ENCODE measurements at places on chromosomes 3 and 15. TPM values are rescaled to one million over a fixed set of nuclear protein-coding genes. Genes with fewer than 3 reads are reported as not detected.

UACA gene
- total RNA-seq, result 97.8 TPM

DNA sequence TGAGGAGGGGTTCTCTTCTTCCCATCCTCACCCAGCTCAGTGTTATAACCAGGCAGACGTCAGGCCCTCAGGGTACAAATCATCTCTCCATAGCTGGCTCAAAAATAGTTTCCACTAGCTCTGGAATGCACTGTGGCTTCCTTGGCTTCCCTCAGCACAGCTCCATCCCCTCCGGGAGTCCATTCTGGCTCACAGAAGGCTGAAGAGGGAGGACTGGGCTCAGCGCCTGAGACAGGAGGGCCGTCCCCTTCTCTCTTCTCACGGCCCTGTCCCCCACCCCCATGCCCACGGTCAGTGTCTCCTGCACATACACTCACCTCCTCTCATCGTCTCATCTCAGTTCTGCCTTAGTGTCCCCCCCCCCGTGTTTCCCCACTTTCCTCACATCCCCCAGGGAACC lies 50.1 kb downstream of the UMPS start:
- peak overlapping the region; percentile 79 for H3K27ac ChIP-seq
- H3K4me3 ChIP-seq, result no peak overlapping the region
- peaks cover 5% of the 10 kb centered on the region for H3K36me3 ChIP-seq
- H3K27me3 ChIP-seq, result no peaks in the 10 kb centered on the region
- DNase-seq, result peak; percentile 88

- H3K27me3 ChIP-seq, result no peaks in the 10 kb centered on the region
- no peak overlapping the region for H3K4me3 ChIP-seq
- DNase-seq, result no peak
- no peak overlapping the region for H3K27ac ChIP-seq
- H3K4me1 ChIP-seq, result no peaks in the 10 kb centered on the region
- H3K36me3 ChIP-seq, result no peaks in the 10 kb centered on the region
Measured at GRCh38 chr3:2823437-2824211, 286.6 kb downstream of the IL5RA start.

IGSF10 gene
- 0.96 TPM for total RNA-seq

FBXL2 gene
- total RNA-seq, result 4.1 TPM

P2RY12 gene
- total RNA-seq, result 1.2 TPM

SMCO1 gene
- not detected for total RNA-seq

DNA sequence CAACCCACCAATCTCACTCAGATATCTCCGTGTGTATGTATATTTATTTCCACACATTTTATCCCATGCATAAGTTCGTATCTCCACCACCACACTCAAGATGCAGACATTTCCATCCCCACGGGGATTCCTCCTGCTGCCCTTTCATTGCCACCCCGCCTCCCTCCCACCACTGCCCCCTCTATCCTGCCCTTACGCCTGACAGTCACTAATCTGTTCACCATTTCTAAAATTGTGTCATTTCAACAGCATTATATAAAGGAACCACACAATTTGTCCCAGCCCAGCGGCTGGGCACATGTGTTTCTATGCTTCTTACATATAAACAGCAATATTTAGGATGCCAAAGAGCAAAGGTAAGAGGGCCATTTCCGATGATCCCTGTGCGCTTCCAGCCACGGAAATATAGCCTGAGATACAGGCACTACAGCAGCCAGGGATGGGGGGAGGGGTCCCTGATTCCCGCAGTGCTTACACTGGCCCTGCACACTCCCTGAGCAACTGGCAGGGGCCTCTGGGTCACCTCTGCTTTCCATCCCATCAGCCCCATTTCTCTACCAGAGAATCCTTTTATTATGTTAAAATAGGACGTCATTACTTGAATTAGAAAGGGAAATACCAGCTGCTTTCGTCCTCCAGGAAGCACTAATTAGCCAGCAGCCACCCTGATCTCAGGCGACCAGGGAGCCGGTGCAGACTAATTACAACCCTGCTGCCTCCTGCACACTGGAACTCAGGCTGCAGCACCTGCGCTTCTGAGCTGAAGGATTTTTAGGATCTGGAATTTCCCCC lies 372.0 kb upstream of the ATP10A start:
- peaks cover 6% of the 10 kb centered on the region for H3K27me3 ChIP-seq
- no peaks in the 10 kb centered on the region for H3K36me3 ChIP-seq
- no peak overlapping the region for H3K27ac ChIP-seq
- no peak overlapping the region for H3K4me3 ChIP-seq
- no peak for DNase-seq
- no peaks in the 10 kb centered on the region for H3K4me1 ChIP-seq

- H3K27ac ChIP-seq, result no peak overlapping the region
- no peaks in the 10 kb centered on the region for H3K27me3 ChIP-seq
Measured at GRCh38 chr3:117407317-117407716, 697.7 kb downstream of the TUSC7 start.

DNA sequence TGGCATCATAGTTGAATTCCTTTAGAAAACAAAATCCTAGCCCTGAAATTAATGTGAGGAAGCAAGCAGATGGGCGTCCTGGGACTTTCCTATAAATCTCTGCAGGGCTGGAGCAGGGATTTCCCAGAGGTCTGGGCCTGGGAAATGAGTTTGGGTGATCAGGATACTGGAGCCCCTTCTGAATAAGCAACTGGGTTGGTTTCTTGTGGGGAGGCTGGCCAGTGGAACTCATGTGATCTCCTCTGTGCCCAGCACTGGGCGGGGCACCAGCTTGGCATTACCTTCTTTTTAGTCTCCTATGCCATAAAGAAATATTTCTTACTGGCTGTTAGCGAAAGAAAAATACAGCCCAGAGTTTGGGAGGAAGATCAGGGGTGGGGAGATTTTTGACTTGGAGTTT lies 1.7 kb downstream of the THSD4 start:
- peaks cover 17% of the 10 kb centered on the region for H3K4me1 ChIP-seq
- peaks cover 5% of the 10 kb centered on the region for H3K27me3 ChIP-seq
- no peak overlapping the region for H3K27ac ChIP-seq
- no peaks in the 10 kb centered on the region for H3K36me3 ChIP-seq
- H3K4me3 ChIP-seq, result peak overlapping the region; percentile 62
- no peak for DNase-seq

- no peak overlapping the region for H3K27ac ChIP-seq
- no peak overlapping the region for H3K4me3 ChIP-seq
- H3K27me3 ChIP-seq, result peaks cover 5% of the 10 kb centered on the region
- no peak for DNase-seq
- H3K36me3 ChIP-seq, result no peaks in the 10 kb centered on the region
Measured at GRCh38 chr15:77557564-77557963, 75.1 kb downstream of the LINGO1 start.

CACNA2D2 gene
- 1.7 TPM for total RNA-seq

GRCh38 chr3:73086071-73086494 lies 24.6 kb downstream of the EBLN2 start:
- no peak overlapping the region for H3K4me3 ChIP-seq
- H3K4me1 ChIP-seq, result no peaks in the 10 kb centered on the region
- H3K27me3 ChIP-seq, result no peaks in the 10 kb centered on the region
- DNase-seq, result no peak
- no peak overlapping the region for H3K27ac ChIP-seq

GRCh38 chr15:44735482-44736180 lies 697 bp upstream of the TRIM69 start:
- no peaks in the 10 kb centered on the region for H3K27me3 ChIP-seq
- no peak overlapping the region for H3K4me3 ChIP-seq
- no peaks in the 10 kb centered on the region for H3K36me3 ChIP-seq
- no peak for DNase-seq
- peak overlapping the region; percentile 0 for H3K27ac ChIP-seq
- peaks cover 19% of the 10 kb centered on the region for H3K4me1 ChIP-seq

- no peak overlapping the region for H3K4me3 ChIP-seq
- no peak overlapping the region for H3K27ac ChIP-seq
- H3K36me3 ChIP-seq, result no peaks in the 10 kb centered on the region
- no peaks in the 10 kb centered on the region for H3K27me3 ChIP-seq
Measured at GRCh38 chr15:95911570-95912279, 418.8 kb upstream of the NR2F2 start.

GRCh38 chr3:181709537-181710279 lies 2.0 kb upstream of the SOX2 start:
- no peaks in the 10 kb centered on the region for H3K36me3 ChIP-seq
- H3K27me3 ChIP-seq, result peaks cover 100% of the 10 kb centered on the region
- no peak overlapping the region for H3K27ac ChIP-seq
- H3K4me1 ChIP-seq, result peaks cover 41% of the 10 kb centered on the region

- no peaks in the 10 kb centered on the region for H3K27me3 ChIP-seq
- H3K4me1 ChIP-seq, result no peaks in the 10 kb centered on the region
- DNase-seq, result no peak
- no peak overlapping the region for H3K4me3 ChIP-seq
Measured at GRCh38 chr3:178545337-178545736, 9.1 kb downstream of the KCNMB2 start.

GPR87 gene
- total RNA-seq, result 27.6 TPM

PAK6 gene
- 76.7 TPM for total RNA-seq

- no peaks in the 10 kb centered on the region for H3K36me3 ChIP-seq
- H3K4me3 ChIP-seq, result no peak overlapping the region
- no peak overlapping the region for H3K27ac ChIP-seq
- H3K27me3 ChIP-seq, result no peaks in the 10 kb centered on the region
Measured at GRCh38 chr3:182000447-182000846, 288.7 kb downstream of the SOX2 start.

GRCh38 chr3:39065197-39065596 lies 13.4 kb downstream of the WDR48 start:
- H3K27me3 ChIP-seq, result no peaks in the 10 kb centered on the region
- no peak overlapping the region for H3K27ac ChIP-seq
- peaks cover 8% of the 10 kb centered on the region for H3K4me1 ChIP-seq

GRCh38 chr3:196280689-196281440 lies 6.7 kb downstream of the PCYT1A start:
- no peak for DNase-seq
- peaks cover 53% of the 10 kb centered on the region for H3K4me1 ChIP-seq
- no peak overlapping the region for H3K4me3 ChIP-seq
- H3K27me3 ChIP-seq, result no peaks in the 10 kb centered on the region
- H3K36me3 ChIP-seq, result no peaks in the 10 kb centered on the region

GRCh38 chr15:97976766-97977503 lies 16.4 kb downstream of the ARRDC4 start:
- peak overlapping the region; percentile 84 for H3K27ac ChIP-seq
- H3K36me3 ChIP-seq, result peaks cover 22% of the 10 kb centered on the region
- DNase-seq, result no peak

MOBP gene
- total RNA-seq, result not detected

TRIM71 gene
- not detected for total RNA-seq

CYP8B1 gene
- total RNA-seq, result not detected
